ENCODE measurements at places on chromosomes 3 and 15.

GRCh38 chr15:71290881-71291635 lies 175.8 kb downstream of the THSD4 start:
- DNase-seq = no peak

DNA sequence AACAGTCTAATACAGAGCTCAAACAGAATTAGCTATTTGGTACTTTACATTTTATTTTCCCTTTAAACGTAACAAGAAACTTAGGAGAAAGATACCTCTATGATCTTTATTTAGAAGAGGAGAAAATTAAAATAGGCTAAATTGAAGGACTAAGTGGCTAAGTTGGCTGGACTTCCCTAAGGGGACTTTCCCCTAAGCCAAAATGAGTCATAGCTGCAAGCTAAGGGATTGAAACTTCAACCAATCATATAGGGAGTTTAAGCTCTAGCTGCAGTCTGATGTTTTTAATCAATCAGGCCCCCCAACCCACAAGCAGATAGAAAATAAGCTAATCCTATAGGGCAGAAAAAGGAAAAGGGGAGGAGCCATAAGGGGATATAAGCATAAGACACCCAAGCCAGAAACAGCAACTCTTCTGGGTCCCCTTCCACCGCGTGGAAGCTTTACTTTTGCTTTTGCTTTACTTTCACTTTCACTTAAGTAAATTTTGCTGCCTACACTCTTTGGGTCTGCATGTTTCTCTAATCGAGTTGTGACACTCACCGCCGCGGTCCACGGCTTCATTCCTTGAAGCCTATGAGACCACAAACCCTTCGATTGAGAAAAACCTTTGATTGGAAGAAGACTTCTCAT lies 1108.5 kb upstream of the EPHA6 start:
- no peak for DNase-seq

- DNase-seq = no peak
These were observed 205.8 kb downstream of the SSR3 start for GRCh38 chr3:156349111-156349510.

DNA sequence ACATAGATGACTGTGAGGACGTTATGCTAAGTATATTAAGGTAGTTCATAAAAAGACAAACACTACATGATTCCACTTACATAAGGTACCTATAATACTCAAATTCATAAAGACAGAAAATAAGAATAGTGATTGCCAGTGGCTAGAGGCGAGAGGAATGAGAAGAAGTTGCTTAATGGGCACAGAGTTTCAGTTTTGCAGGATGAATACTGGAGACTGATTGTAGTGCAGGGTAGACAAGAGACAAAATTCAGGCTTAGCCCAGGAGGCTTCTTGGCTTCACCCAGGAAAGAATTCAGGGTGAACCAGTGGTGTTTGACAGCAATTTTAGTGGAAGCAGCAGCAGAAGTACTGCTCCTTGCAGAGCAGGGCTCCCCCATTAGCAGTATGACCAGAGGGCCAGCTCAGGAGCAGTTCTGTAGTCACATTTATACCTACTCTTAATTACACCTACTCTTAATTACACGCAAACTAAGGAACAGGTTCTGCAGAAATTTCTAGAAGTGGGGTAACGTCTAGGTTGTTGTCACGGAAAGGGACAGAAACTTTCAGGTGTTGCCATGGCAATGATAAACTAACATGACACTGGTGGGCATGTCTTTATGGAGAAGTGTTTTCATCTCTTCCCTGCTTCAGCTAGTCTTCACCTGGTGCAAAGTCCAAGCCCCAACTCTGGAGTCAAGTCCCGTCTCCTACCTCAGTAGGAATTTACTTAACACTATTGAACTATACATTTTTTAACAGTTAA lies 55.2 kb downstream of the TBL1XR1 start:
- DNase-seq = no peak

GRCh38 chr3:191985691-191986090 lies 524.7 kb downstream of the PYDC2 start:
- DNase-seq = no peak

DNA sequence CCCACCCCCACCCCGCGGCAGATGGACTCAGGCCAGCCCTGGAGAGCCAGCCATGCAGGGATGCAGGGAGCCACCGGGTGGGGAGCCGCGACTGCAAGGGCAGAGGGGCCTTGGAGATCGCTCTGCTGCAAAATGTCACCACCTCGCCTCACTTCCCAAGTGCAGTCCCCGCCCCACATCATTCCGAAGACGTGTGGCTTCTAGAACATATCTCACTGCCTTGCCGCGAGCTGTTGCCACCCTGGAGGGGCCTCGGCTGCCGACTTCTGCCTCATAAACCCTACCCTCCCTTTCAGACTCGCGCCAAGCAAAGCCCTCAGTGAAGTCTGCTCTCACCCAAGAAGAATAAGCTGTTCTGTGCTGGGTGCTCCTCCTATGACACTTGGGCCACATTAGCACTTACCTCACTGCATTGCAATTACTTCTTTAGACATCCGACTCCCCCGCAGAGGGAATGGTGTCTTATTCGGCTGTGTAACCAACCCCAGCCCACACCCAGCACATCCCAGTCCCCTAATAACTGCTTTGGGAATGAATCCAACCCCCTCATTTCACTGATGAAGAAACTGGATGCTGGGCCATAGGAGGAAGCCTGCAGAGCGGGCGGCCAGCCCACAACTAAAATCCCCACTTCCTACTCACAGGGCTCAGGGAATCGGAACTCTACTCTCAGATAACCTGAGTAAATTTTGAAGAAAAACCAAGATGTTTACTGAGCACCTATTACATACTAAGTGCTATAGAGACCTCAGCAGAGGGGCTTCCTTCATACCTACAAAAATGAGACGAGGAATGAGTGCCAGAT lies 8.6 kb downstream of the TLE3 start:
- DNase-seq = peak; percentile 78

GRCh38 chr3:45026957-45027356 lies 854 bp downstream of the CLEC3B start:
- DNase-seq = no peak

GRCh38 chr15:25181293-25182097 lies 226.7 kb downstream of the SNRPN start:
- DNase-seq = no peak

DNA sequence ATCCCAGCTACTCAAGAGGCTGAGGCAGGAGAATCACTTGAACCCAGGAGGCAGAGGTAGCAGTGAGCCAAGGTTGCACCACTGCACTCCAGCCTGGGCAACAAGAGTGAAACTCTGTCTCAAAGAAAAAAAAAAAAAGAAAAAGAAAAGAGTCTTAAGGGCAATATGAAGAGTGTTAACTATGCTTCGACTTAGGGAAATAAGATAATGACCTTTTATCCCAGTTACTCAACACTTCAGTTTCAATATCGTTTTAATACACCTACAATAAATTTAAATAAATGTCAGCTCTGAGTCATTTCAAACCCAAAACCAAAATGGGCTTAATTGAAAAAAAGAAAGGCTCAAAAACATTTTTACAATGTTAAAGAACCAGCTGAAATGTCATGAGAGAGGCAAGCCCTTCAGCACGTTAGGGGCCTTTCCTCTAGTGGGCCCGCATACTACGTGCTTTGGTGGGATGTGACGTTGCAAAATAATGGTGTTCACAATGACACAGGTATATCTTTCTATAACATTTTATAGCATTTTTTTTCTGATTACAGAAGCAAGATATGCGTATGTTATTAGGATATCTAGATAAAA lies 15.3 kb downstream of the FYCO1 start:
- DNase-seq = no peak

GRCh38 chr15:98505611-98506031 lies 142.7 kb upstream of the IGF1R start:
- DNase-seq = no peak

DNA sequence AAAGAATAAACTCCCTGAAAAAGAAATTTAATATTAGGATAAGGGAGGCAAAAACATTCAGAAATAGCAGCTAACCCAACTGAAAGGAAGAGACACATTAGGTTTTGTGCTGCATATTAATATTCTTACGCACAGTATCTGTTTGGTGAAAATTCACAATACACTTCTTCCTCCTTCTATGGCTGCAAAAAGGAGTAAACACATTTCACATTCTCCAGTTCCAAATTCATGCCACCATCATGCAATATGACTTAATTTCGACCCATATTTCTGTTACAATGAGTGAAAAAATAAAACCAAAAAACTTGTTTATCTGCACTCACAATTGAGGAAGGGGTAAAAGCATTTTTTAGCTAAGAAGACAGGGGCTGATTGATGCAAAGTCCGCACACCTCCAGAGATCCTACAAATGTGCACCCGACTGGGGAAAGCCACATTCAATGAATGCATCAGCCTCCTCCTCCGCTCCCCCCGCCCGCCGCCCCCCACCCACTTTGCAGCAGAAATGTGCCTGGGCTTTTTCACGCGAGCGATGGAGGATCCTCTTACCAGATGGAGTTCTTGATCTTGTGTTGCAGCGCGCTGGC lies 1.0 kb downstream of the RFX7 start:
- no peak for DNase-seq

DNA sequence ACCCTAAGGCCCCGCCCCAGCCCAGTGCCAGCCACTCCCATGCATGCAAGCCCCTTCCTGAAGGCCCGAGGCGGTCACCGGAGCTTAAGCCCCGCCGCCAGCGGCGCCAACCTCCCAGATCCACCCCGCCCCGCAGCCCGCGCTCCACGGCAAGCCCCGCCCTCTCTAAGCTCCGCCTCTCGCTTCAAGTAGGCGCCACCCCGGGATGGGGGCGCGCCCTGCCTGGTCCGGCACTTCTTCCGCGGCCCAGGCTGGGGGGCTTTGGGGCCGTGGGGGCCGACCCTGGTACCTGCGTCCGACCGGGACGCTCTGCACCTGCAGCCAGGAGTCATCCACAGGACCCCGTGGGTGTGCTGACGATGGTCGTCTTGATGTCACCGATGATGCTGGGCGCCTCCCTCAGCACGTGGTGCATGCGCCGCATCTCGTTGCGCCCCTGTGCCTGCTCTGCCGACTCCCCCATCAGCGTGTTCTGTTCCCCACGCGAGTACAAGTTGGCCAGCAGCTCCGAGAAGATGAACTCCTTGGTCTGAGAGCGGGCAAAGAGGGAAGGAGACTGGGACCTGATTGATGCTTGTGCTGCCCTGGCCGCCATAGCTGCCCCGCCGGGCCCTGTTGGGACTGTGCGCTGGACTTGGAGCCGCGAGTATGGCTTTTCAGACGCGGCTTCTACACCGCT lies 26.1 kb upstream of the CSPG4 start:
- DNase-seq = peak; percentile 81

DNA sequence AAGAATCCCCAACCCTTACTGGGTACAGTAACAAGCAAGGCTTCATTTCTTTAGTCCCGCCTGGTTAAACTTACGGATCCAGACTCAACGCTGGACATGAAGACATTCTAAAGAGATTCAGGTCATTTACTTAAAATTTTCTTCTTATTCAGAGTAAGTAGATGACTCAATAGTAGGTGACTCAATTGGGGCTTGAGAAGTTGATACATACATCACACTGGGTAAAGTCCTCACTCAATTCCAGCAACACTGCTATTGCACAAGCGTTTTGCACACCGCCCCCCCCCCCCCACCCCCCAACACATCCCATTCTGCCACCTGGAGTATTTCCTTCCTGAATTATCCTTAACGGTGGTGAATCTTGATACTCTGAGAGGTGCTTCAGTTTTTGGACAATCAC lies 610.0 kb downstream of the FOXP1 start:
- no peak for DNase-seq

- no peak for DNase-seq
These were observed 153.7 kb upstream of the TLE3 start for GRCh38 chr15:70251246-70251990.

DNA sequence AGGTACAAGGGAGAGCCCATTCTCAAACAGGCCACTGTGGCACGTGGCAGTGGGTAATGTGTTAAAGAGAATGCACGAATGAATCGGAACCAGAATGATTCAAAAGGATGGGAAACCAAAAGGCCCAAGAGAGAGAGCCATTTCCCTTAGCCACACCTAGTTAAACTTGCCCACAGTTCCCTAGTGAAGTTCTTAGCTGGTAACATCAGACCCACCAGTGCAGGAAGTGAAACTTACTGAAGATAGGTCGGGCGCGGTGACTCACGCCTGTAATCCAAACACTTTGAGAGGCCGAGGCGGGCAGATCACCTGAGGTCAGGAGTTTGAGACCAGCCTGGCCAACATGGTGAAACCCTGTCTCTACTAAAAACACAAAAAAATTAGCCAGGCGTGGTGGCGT lies 97.1 kb downstream of the MEX3B start:
- no peak for DNase-seq

DNA sequence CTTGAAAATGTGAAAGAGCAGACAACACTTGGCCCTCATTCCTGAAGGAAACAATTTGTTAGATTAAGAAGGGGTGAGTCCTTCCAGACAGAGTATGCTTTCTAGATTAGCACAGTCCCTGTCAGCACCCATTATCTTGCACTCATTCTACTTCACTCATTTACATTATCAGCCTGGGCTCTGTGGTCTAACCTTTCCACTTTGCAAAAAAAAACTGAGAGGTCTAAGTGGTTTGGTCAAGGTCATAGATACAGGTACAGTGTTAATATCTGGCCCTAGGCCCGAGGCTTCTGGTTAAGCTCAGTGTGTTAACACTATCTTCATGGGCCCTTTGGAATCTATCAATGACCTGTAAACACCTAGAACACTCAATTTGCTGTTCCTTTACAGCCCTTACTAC lies 123.4 kb upstream of the LRRN1 start:
- DNase-seq = no peak

- DNase-seq = no peak
These were observed 108.9 kb downstream of the FBLN2 start for GRCh38 chr3:13657660-13658435.

DNA sequence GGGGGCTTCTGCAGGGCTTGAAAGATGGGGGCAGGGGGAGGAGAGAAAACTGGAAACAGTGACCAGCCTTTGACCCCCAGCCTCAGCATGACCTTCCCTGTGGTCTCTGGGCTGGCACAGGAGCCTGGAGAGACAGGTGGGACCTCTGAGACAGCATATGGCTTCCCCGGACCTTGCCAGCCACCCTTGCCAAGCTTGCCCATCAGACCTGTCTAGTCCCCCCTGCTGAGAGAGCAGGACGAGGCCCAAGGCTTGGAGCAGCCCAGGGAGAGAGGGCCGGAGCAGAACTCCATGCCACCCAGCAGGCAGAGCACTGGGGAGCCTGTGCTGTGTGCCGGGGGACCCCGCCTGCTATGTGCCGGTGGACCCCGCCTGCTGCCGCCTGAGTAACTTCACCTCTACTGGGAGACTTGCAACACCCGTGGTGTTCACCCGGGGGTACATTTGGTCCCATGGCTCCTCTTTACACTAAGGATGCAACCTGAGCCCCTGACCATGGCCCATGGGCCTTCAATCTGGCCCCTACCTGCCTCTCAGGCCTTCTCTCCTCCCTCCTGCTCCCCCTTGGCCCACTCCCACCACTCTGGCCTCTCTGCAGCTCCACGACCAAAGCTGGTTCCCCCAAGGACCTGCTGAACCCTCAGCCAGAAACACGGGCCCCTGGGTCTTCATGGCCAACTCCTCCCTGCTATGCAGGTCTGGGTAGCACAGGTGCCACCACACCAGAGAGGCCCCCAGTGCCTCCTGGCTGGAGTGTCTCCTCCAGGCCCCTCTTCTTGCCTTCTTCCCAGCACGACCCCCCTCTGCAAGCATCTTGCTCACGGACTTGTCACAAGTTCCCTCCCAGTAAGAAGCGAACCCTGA lies 21.1 kb upstream of the SLC41A3 start:
- DNase-seq = no peak

- DNase-seq = no peak
These were observed 116.5 kb downstream of the SLC9A9 start for GRCh38 chr3:143731776-143732175.
